ENCODE measurements at places on chromosomes 16 and 17. TPM values are rescaled to one million over a fixed set of nuclear protein-coding genes. Genes with fewer than 3 reads are reported as not detected.

DNA sequence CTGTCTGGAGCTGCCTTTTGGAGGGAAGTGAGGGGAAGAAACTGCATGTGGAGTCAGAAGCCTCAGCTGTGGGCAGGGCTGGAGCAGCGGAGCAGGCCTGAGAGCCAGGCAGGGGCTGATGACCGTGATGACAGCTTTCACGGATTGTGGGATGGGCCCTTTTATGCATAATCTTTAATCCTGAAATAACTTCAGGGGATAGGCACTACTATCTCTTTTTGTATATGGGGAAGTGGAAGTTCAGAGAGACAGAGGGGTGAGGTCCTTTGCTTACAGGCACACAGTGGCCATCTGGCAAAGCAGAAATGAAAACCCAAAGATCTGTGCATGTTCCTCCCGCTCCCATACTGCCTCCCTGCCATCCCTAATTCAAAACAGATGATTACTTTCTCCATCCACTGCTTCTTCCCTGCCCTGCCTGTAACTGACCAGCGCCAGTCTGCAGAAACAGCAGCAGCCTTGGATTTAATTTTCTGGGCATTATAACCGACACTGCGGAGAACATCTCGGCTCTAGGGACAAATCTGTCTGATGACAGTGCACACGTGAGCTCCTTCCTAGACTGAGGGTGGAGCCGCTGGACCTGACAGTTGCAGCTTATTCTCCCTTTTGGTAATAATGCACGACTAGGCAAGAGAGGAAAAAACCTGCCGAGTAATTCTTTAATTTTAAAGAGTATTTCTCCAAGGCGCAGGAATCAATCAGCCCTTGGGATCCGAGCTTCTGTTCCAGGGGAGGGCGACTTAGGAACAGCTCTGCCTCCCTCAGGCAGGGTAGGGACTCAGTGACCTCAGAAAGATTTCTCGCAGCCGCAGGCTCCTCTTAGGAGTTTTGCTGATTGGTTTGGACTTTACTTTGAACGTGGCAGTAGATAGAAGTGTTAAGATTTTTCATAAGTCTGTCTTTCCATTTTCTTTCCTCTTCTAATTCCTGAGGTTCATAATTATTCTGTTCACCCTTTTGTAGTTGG, 95.4 kb downstream of the UTP18 start:
- no peak for DNase-seq
- peaks cover 5% of the 10 kb centered on the region for H3K27me3 ChIP-seq
- no peak overlapping the region for H3K4me3 ChIP-seq
- no peak overlapping the region for H3K27ac ChIP-seq
- no peaks in the 10 kb centered on the region for H3K36me3 ChIP-seq

DNA sequence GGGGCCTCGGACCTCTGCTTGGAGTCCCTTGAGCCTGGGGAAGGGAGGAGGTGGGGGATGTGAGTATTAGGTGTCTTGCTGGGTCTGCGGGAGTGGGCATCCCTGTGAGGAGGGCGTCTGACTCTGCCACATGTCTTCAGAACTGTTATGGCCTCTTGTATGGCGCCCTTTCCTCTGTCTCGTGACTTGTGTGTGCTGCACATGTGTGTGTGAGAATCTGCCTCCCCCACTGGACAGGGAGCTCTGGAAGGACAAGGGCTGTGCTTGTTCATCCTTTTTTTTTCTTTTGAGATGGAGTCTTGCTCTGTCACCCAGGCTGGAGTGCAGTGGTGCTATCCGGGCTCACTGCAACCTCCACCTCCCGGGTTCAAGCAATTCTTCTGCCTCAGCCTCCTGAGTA, 33.4 kb downstream of the ARHGAP23 start:
- H3K27me3 ChIP-seq: no peaks in the 10 kb centered on the region
- no peaks in the 10 kb centered on the region for H3K36me3 ChIP-seq
- peaks cover 5% of the 10 kb centered on the region for H3K4me1 ChIP-seq
- DNase-seq: no peak
- H3K4me3 ChIP-seq: no peak overlapping the region

DNA sequence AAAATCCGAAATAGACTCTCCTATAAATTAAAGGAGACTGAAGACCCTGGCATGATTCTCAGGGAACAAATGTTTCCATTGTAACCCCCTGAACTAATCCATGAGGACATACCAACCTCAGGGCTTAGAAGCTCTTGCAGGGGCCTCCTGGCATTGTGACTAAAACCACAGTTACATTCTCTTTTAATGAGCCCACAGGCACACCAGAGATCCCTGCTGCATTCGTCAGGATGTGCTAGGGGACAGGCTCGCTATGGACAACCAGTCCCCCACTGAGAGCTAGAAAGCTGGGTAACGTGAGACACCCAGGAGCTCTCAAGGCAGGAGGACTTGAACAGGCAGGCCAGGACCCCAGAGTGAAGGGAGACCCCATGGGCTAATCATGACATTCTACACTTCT, 140.6 kb upstream of the TNRC6C start:
- H3K27ac ChIP-seq: no peak overlapping the region
- H3K4me1 ChIP-seq: peaks cover 6% of the 10 kb centered on the region
- H3K27me3 ChIP-seq: no peaks in the 10 kb centered on the region
- no peak for DNase-seq
- H3K36me3 ChIP-seq: no peaks in the 10 kb centered on the region

- no peak for DNase-seq
- H3K4me1 ChIP-seq: no peaks in the 10 kb centered on the region
- no peak overlapping the region for H3K27ac ChIP-seq
- peaks cover 3% of the 10 kb centered on the region for H3K27me3 ChIP-seq
- H3K4me3 ChIP-seq: no peak overlapping the region
- H3K36me3 ChIP-seq: no peaks in the 10 kb centered on the region
Observed at GRCh38 chr17:2580661-2581060, 12.8 kb upstream of the PAFAH1B1 start.

SLC12A3 gene
- not detected for total RNA-seq

CA7 gene
- 116 TPM for total RNA-seq

CLEC10A gene
- total RNA-seq: not detected

HOXB4 gene
- total RNA-seq: not detected

DNA sequence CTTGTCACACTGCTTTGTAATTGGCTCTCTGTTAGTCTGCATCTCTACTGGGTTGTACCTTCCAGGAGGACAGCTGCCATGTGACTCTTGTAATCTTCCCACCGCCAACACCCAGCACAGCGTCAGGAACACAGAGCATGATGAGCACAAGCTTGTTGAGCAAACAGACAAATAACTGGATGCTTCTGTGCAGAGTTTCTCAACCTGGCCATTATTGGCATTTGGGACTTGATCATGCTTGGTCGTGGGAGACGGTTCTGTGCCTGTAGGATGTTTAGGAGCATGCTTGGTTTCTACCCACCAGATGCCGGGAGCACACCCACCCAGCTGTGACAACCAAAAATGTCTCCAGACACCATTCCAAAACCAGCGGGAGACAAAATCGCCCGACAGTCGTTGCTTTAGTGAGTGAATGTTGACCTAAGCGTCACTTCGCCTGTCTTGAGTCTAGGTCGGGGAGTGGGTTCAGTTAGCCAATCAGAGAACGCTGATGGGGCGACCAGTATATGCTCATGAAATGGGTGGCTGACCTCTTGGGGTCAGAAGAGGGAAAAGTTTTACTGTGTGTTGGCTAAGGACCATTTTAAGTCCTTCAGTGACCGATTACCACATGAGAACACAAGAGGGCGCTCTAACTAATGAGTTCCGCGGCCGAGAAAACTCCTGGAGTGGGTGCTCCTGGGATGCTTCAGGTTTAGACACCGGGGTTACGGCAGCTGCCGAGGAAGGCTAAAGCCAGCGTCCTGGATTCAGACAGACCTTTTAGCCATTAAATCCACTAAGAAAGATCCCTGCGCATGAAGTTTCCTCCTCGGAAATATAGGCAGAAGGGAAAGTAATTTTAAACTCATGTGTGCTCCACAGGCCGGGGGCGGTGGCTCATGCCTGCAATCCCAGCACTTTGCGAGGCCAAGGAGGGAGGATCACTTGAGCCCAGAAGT, 57.8 kb upstream of the TEX2 start:
- H3K4me1 ChIP-seq: no peaks in the 10 kb centered on the region
- no peaks in the 10 kb centered on the region for H3K36me3 ChIP-seq
- DNase-seq: peak; percentile 60
- H3K27ac ChIP-seq: no peak overlapping the region
- H3K4me3 ChIP-seq: no peak overlapping the region

- no peak for DNase-seq
- H3K36me3 ChIP-seq: no peaks in the 10 kb centered on the region
- peaks cover 24% of the 10 kb centered on the region for H3K4me1 ChIP-seq
- peak overlapping the region; percentile 97 for H3K27ac ChIP-seq
- H3K27me3 ChIP-seq: no peaks in the 10 kb centered on the region
Observed at GRCh38 chr17:37608351-37609169, 658 bp downstream of the SYNRG start.
